ENCODE measurements at places on chromosomes 2 and 18.

GRCh38 chr2:11348209-11348749, 3.8 kb upstream of the ROCK2 start:
- no peak for DNase-seq

- no peak for DNase-seq
These were observed 36.7 kb upstream of the SPTBN1 start for GRCh38 chr2:54419388-54419787.

DNA sequence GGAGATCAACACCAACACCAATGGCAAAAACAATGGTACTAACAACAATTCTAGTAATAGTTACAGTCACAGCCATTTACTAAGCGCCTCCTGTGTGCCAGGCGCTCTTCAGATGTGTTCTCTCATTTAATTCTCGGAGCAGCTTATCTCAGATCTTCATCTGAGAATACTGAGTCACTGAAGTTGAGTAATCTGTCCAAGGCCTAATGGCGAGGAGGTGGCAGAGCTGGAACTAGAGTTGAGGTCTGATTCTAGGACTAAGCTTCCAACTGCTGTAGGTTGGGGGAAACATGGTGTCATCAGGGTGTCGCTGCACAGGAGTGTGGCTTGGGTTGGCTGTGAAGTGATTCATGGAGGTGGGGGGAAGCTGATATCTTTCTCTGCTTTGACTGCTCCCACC, 156.1 kb downstream of the DYSF start:
- DNase-seq = no peak

GRCh38 chr2:231745303-231746038, 35.6 kb downstream of the PDE6D start:
- DNase-seq = no peak

DNA sequence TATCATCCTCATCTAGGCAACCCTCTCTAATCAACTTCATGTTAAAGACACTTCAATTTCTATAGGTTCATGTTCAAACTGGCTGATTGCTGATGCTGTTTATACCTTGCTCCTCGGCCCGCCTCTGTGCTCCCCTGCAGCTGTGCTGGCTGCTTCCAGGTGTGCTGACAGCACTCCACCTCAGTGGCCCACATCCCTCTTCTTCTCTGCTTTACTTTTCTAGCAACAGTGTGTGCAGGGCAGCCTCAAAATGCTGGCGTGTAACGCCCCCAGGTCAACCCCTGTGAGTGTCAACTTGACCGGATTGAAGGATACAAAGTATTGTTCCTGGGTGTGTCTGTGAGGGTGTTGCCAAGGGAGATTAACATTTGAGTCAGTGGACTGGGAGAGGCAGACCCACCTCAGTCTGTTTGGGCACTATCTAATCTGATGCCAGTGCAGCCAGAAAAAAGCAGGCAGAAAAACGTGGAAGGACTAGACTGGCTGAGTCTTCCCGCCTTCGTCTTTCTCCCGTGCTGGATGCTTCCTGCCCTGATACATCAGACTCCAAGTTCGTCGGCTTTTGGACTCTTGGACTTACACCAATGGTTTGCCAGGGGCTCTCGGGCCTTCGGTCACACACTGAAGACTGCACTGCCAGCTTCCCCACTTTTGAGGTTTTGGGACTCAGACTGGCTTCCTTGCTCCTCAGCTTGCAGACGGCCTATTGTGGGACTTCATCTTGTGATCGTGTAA, 94.7 kb downstream of the COL6A3 start:
- no peak for DNase-seq

DNA sequence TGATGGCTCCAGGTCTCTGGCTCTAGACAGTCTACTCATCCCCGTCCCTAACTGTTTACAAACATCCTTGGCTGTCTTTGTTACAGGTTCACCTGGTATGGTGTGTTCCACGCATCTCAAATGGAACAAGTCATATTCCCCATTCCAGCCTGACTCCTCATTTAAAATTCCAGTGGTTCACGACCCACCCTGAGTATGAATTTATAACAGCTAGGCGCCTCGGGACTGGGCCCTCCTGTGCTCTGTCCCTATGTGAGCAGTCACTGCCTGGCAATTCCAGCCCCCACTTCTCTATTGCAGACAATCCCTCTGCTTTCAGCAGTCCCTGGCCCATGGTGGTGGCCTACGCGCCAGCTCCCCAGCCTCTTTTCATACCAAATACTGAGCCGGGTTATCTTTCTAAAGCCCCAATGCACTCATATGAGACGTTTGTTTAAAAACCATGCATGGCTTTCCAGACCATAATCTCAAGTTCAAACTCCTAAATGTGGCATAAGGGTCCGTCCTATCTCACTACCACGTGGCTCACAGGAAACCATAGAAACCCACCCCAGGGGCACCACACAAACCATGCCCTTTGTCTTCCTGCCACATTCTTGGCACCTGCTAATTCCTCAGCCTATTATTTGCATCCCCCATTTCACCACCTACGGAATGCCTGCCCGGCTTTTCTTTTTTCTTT, 1.6 kb downstream of the SERPINB8 start:
- no peak for DNase-seq

DNA sequence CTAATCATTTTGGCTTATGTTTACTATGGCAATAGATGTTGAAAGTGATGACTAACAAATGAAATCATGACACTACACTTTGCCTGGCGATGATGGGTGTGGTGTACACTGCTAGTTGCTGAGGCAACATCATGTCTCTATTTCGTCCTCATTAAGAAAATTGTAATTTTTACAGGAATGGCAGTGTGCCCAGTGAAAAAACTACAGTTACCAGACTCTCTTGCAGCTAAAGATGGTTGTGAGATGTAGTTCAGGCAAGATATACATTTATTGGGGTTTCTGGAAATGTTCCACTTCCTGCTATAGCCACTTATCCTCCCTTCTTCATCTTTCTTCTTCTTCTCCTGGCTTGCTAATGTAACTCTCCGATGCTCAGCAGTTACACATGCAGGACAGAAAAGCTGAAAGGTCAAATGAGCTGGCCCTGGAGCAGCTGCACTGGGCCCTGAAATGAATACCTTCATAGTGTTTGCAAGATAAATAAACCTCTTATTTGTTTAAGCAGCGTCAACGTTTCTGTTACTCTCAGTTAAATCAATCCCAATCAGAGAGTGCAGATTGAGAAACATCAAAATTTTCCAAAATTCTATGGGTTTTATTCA, 46.0 kb downstream of the SOCS6 start:
- DNase-seq = no peak

DNA sequence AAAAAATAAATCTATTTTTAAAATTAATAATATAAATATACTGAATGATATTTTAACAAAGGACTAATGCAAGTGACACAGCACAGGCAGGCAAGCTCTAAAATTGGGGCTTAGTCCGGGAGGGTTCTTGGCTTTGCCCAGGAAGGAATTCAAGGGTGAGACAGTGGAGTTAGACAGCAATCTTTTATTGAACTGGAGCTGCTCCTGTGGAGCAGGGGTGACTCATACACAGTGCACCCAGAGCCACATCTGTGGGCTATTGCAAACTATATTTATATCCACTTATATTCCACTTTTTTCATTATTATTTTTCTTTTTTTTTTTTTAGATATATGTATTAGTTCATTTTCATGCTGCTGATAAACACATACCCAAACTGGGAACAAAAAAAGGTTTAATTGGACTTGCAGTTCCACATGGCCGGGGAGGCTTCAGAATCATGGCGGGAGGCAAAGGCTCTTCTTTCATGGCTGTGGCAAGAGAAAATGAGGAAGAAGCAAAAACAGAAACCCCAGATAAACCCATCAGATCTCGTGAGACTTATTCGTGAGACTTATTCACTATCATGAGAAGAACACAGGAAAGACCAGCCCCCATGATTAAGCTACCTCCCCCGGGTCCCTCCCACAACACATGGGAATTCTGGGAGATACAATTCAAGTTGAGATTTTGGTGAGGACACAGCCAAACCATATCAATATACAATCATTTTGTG, 437.1 kb downstream of the BCL11A start:
- no peak for DNase-seq

GRCh38 chr2:201656102-201656501, 12.8 kb upstream of the TMEM237 start:
- no peak for DNase-seq

DNA sequence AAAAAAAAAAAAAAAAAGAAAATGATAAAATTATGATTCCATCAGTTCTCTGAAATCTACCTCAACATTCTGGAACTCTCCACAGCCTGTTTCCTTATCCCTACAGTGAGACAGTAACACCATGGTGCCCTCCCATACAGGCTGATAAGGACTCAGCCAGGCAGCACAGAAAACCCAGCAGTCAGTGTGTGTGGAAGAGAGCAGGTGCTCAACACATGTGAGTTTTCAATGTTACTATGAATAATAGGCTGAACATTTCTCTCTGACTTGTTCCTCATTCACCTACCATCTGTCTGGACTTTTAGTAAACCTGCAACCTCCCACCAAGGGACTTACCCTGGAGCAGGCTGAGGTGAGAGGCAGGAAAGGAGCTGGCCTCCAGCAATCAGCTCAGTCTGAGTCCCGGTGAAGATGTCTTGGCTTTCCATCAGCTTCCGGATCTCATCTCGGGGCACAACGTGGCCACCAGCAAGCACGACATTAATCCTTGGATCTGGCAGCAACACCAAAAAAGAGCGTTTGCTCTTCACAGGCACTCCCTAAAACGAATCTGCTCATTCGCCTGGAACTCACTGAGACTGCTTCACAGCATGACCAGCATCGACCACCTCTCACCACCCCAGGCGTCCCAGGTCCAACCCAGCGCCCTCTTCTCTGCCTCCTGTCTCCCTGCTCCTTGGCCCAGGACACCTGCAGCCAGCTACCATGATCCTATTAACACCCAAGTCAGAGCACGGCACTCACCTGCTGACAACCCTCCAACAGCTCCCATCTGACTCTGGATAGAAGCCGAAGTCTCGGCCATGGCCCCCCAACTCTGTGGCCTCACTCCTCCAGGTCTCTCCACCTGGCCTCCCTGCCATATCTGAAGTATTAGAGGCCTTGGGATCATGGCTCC, 16.5 kb downstream of the PASK start:
- no peak for DNase-seq

- DNase-seq = no peak
These were observed 80.1 kb upstream of the SPOPL start for GRCh38 chr2:138421315-138421970.

DNA sequence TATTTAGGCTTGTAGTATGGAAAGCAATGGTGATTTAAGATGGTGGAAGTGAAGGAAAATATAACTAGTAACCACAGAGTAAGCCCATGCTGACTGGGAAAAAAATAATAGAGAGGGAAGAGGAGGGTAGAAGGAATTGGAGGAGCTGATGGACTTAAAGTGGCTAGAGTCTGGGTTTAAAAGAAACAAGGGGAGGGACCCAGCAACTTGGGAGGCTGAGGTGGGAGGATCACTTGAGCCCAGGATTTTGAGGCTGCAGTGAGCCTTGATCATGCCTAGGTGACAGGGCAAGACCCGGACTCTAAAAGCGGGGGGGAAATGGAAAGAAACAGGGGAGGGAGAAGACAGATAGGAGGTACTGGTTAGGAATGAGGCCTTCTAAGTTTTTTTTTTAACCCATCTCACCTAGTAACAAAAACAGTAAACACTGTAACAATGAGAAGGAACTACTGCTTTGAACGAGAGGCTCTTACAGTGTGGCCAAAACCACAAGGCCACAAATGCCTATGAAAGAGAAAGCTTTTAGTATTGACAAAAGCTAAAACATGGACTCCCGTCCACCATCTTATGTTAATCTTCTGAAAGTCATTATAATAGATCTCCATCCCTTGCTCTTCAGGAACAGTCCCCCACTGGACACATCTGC, 26.6 kb downstream of the METTL8 start:
- no peak for DNase-seq

DNA sequence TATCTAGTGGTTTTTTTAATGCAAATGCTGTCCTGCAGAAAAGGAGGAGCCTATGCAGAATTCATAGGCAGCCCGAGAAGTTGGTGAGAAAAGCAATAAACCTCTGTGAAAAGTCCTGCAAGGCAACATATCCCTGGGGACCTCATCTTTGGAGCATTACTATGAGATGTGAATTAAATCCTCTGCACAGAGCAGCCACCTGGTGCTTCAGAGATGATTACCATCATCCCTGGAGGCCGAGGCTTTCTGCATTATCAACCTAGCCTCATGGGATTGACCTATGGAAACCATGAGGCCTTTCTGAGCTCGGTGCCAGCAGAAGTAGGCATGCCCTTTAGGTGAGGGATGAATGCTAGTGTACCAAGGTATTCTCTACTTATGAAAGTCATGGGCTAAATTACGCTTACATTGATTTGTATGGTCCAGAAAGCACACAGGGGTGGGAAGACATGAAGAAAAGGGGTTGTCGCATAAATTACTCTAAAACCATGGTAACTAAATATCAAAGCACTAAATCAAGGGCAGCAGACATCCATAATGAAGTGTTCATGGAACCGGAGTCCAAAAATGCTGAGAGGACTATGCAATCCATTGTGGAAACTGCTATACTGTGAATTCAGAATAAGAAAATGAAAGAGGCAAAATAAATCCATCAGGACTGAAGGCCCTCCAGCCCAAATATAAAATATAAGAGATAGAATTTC, 623.5 kb upstream of the DDX18 start:
- no peak for DNase-seq

- DNase-seq = no peak
These were observed 992.7 kb downstream of the BCL11A start for GRCh38 chr2:59560769-59561168.

DNA sequence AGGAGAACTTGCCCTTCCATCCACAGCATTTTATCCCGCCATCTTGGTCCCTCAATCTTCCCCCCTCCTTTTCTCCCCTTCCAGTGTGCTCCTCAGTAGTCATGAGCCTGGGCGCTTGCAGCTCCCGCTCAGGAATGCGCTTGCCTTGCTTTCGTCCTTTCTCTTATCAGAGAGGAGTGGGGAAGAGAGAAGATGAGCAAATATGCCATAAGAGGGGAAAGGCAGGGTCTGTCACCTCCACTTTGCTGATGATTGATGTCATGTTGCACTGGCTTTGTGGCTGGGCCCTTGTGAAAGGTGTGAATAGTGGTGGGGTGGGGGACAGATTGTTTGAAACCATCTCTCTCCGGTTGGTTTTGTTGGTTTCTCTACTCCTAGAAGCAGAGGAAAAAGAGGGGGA, 569.3 kb downstream of the TNS1 start:
- DNase-seq = no peak

- no peak for DNase-seq
These were observed 66.2 kb downstream of the CRACDL start for GRCh38 chr2:98869870-98870269.

DNA sequence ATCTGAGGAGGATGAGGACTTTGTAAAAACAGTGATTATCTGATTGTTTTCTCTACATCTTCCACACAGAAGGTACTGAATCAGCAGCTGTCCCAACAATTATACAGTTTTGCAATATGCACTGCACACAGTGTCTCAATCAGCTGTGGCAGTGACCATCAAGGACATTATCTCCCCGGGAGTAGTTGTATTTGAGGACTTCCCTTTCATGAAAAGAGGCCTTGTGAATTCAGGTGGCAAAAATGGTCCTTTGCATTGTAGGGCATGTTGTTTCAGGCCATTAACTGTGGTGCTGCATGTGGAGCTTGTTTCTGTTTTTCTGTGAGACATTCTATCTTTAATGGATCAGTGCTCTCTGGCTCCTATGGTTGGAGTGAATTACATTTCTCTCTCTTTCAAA, 779.4 kb upstream of the FSHR start:
- DNase-seq = no peak

- no peak for DNase-seq
These were observed 948.0 kb downstream of the DSC3 start for GRCh38 chr18:30094556-30094955.

Data from stimulated activated CD8-positive, alpha-beta memory T cell treated with anti-CD3 and anti-CD28 coated beads, Interleukin-7, amount 100 ng/mL, for 4 hours (primary cell).